ENCODE measurements at places on chromosomes 4 and X.
A peak's percentile ranks its signal among the peaks of the same experiment; 100 is the strongest.

- no peak for DNase-seq
Observed at GRCh38 chr4:77496457-77496856, 109.2 kb upstream of the CXCL13 start.

GRCh38 chrX:45749375-45749774 lies 548.7 kb upstream of the DIPK2B start:
- no peak for DNase-seq

- no peak for DNase-seq
Observed at GRCh38 chr4:99090481-99091215, 2.1 kb upstream of the ADH5 start.

DNA sequence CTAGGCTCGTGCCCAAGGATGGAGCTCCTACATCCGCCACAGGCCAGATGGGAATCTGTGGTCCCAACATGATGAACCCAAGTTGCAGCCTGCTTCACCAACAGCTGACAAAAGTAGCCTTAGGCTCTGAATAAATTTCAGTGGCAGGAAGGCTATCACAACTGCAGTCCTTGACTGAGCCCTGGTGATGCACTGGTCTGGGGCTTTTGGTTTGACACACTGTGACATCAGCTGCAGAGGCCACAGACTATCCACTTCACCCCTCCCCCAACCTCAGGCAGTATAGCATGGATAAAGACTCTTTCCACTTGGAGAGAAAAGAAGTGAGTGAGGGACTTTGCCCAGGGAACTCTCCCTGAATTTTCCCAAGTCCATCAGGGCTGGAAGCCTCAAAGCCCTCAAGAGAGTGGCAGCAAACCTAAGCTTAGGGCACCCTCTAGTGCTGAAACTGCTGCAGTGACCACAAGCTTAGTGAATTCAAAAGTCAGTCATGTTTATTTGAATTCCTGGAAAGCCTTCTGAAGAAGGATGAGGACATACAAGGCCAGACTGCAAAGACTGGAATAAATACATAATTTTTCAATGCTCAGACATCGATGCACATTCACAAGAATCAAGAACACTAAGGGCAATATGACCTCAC lies 135.0 kb upstream of the TENT5D start:
- no peak for DNase-seq

DNA sequence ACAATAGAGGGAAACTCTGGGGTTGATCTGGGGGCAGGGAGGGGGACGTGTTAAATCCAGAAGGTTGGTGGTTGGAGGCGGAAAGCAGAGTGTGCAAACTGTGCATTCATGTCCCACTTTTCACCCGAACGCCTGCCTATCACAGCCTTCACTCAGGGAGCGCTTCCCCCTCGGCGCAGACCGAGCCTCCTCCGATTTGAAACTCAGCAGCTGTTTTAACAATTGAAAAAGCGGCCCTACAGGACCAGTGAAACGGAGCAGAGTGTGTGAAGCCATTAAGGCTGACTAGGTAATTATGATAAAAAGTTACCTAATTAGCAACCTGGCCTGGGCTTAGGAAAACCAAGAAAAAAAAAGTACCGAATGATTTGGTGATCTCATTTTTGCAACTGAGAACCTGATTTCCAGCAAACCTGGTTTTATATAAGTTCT lies 685 bp upstream of the NDNF start:
- no peak for DNase-seq

DNA sequence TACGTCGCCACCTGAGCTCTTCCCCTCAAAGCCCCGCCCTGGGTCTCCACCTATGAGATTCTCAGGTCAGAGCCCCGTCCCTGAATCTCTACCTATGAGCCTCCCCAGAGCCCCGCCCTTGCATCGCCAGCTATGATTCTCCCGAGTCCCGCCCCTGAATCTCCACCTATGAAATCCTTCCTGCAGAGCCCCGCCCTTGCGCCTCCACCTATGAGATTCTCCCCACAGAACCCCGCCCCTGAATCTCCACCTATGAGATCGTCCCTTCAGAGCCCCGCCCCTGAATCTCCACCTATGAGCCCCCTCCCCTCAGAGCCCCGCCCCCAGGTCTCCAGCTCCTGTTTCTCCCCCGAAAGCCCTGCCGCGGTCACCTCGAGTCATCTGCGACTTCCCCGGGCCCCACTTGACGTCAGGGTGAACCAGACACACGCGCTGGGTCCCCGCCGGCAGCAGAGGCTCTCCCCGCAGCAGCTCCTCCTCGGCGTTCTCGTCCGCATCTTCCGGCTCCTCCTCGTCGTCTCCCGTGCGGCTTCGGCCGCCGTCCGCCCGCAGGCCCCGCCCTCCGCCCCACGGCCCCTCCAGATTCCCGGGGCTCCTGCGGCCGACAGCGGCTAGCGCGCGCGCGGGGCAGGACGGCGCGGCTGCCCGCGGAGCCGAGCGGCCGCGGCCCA lies 393 bp downstream of the GTPBP6 start:
- DNase-seq, result peak; percentile 90

DNA sequence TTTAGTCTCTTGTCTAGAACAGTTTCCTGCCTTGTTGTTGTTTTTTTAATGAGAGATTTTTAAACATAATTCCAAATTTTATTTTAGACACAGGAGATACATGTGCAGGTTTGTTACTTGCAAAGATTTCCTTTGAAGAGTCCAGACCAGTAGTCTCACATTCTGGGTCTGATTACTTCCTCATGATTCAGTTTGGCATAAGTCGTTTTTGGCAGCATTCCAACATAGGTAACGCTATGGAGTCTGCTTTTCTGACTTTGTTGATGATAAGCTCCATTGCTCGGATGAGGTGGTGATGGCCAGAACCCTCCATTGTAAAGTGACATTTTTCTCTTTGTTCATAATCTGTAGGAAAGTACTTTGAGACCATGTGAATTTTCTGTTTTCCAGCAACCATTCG lies 74.7 kb downstream of the CLCN4 start:
- DNase-seq, result no peak

DNA sequence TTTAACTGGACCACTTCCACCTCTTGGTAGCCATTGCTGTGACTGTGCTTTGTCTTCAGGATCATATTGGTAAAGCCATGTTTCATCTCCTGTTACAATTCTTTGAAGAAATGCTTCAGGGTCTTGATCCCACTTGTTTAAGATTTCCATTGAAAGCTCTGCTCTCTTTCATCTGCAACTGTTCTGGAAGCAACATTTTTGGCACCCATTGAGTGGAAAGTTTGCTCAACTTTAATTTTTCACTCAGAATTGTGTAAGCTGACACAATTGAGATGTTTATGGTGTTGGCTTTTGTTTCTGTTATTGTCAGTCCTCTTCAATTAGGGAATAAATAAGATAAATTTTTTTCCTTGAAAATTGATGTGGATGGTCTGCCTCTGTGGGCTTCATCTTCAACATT lies 237.4 kb downstream of the MAPK10 start:
- no peak for DNase-seq

DNA sequence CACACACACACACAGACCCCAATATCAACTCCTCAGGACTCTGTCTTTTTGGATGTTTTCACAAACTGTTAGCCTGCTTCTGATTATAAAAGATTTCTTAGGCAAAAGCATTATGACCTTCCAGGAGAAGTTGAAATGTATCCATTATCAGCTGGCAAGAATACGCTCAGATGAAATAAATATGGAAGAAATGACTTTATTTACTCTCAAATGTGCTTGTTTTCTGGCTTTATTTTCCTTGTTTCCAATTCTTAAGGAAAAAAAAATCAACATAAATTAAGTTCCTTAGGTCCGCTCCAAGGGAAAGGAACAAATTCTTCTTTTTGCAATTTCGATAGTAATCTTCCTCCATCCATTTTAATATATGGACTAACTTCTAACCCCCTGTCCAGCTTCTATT lies 175.6 kb upstream of the HCCS start:
- DNase-seq, result no peak

DNA sequence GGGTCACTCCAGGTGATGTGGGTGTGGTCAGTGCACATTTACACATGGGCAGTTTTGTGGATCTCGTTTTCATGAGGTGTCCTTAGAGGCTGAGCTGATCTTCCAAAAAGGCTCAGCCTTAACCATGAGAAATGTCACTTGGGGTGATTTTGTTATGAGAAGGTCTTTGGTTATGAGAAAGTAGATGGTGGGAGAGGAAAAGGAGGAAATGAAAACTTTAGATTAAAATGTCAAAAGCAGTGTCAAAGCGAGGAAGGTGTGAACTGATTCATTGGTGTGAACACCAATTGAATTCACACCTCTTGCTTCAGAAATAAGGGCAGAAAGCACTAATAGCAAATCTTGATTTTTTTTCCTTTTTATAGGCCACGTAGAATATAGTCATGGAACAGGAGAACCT lies 100.2 kb upstream of the ANXA3 start:
- DNase-seq, result no peak

DNA sequence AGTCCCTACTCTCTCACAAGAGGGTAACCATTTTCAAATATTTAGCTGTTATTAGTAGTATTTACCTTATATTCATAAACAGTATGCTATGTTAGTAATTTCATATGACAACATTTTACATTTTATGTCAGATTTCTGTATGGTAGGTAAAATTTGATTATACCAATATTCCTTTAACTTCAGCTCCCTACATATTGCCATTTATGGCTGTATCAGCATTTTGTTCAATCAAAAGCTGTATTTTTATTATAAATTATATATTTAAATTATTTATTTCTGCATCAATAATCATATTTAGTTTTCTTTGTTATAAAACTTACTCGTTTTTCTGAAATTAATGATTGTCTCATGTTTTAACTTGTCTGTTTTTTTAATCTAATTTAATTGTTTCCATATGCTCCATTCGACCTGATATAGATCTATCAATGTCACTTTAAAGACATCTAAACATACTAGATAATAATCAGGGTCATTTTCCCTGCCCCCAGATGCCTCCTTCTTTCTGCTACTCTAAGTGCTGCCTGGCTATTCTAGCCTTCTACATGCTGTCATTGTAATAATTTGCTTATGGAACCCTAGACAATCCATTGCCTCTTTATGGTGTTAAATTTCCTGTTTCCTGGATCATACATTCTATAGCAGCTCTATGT lies 1976.7 kb upstream of the ADGRL3 start:
- no peak for DNase-seq

DNA sequence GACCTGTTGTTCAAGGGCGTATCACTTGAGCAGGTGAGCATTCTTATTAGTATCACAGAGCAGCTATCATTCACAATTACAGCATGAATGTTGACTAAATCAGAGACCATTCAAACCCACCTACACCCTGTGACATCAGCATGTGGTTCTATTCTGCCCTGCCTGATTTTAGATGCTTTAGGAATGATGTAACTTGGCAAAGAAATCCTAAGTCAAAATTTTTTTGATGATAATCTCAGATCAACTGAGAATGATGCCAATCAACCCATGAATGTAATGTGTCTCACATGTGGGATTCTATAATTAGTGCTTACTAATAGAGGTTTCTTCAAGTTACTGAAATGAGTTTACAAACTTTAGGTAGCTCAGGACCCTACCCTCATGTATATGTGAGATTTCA lies 13.4 kb upstream of the CHIC2 start:
- DNase-seq, result no peak

DNA sequence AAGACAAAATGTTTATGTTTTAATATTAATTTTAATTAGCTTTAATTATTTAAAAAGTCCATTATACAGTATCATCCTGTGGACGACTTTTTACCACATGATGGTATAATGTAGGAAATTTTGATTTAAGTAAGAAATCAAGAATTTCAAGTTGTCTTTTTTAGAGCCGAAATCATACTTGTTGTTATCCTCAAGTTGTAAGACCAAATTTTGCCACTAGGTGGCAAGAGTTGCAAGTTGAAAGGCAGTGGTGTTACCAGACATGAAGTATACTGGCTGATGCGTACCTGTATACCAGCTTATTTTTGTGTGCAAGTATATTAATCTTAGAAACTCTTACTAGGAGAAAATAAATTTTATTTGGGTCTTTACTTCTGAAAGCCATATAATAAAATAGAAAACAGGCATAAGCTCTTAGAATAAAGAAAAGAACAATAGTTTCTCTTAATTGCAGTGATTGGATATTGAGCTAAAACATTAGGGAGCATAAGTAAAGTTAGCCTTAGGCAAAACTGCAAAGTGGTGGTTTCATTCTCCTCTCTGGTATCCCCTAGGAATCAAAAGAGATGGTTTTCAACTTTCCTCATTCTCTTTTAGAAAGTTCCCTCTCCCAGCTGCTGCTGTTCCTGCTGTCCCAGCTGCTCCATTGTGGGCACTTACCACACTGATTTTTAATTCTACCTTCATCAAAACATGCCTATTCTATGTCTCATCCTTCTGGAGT lies 118.0 kb upstream of the WDFY3 start:
- no peak for DNase-seq

DNA sequence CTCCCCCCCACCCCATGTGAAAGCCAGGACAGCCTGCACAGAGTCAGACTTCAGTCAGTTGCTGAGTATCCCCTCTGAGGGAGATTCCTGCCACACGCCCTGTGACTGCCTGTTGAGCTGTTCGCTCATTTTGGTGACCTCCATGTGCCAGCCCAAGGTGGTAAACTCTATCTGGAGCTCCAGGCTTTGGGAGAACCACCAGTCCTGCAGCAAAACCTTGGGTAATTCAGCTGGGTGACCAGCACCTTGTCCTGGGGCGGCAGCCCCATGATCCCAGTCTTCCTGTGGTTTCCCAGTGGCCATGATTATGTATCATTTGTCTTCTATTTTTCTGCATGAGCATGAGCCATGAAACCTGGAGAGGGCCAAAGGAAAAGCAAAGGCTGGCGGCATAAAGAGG lies 73.4 kb downstream of the NBDY start:
- no peak for DNase-seq

All from activated CD8-positive, alpha-beta memory T cell treated with anti-CD3 and anti-CD28 coated beads for 1 hour (primary cell).